ENCODE measurements at places on chromosomes 5 and 9.
A peak's percentile ranks its signal among the peaks of the same experiment; 100 is the strongest.

GRCh38 chr9:89433826-89434225 lies 64.1 kb downstream of the SEMA4D start:
- no peak for DNase-seq

DNA sequence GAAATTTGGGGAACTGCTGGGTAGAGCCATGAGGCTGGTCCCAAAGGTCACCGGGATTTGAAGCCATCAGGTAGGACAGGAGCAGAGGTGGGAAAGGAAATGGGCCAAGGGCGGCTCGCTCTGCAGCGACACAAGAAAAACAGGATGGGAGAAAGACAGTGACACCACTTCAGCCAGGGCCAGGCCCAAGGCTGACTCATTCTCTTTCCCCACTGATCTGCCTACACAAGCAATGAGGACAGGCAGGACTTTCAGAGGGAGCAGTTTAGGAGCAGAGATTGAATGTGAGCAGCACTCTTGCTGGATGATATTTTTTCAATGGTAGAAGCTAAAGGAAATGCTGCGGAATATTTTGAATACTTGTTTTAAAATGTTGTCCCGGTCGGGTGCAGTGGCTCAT lies 3.5 kb downstream of the RUFY1 start:
- no peak for DNase-seq

DNA sequence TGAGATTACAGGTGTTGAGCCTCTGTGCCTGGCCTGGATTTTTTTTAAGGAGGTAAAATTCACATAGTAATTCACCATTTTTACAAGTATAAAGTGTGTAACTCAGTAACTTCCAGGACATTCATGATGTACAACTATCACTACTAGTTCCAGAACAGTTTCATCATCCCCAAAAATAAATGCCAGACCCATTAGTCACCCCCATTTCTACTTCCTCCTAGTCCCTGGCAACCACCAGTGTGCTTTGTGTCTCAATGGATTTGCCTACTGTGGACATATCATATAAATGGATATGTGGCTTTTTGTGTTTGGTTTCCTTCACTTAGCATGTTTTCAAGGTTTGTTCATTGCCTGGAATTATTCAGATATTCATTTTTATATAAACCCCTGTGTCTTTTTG lies 72.5 kb upstream of the PANK3 start:
- DNase-seq: no peak

GRCh38 chr5:79561525-79561893 lies 47.6 kb upstream of the HOMER1 start:
- DNase-seq: no peak

DNA sequence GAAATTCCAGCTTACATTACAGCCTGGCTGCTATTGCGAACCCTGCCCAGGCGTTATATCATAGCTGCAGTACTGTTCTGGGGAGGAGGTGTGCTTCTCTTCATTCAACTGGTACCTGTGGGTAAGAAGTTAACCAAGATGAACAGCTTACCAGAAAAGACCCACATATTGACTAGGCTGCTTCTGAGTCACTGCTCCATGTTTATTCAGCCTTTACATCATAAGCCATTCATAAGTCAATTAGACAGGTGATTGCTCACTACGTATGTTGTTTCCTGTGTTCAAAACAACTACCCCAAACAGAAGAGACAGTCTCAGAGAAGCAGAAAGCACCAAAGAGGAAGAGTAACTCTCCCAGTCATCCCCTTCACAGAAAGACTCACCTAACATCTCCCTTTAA lies 34.7 kb upstream of the SLC22A5 start:
- DNase-seq: no peak

DNA sequence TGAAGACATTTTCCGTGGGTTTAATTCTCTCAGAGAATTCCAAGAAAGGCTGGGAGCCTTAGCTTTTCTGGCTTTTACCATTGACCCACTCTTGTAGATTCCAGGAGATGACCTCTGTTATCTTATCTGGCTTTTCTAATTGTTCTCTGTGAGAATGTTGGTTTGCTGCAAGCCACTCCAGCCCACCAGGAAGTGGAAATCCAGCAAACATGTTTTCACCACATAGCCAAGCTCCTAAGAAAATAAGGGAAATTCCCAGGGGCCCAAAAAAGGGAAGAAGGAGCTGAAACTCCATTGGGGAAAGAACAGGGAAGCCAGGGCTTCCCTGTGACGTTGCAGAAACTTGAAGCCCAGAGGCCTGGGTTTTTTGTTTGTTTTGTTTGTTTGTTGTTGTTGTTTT lies 19.7 kb downstream of the GPR107 start:
- DNase-seq: no peak

DNA sequence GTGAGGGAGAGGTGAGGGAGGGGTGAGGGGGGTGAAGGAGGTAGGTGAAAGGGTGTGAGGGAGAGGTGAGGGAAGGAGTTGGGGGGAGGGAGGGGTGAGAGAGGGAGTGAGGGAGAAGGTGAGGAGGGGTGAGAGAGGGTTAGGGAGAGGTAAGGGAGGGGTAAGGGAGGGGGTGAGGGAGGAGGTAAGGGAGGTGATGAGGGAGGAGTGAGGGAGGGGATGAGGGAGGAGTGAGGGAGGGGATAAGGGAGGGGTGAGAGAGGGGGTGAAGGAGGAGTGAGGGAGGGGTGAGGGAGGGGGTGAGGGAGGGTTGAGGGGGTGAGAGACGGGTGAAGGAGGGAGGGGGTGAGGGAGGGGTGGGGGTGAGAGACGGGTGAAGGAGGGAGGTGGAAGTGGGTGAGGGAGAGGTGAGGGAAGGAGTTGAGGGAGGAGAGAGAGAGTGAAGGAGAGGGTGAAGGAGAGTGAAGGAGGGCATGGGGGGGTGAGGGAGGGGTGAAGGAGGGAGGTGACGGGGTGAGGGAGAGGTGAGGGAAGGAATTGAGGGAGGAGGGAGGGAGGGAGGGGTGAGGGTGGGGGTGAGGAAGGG lies 18.5 kb downstream of the NINJ1 start:
- DNase-seq: no peak

- peak; percentile 10 for DNase-seq
These were observed 6.9 kb downstream of the LPCAT1 start for GRCh38 chr5:1516615-1517601.

- DNase-seq: no peak
These were observed 47.4 kb upstream of the SNCAIP start for GRCh38 chr5:122264610-122265009.

GRCh38 chr5:59506285-59506877 lies 387.1 kb downstream of the PDE4D start:
- no peak for DNase-seq

DNA sequence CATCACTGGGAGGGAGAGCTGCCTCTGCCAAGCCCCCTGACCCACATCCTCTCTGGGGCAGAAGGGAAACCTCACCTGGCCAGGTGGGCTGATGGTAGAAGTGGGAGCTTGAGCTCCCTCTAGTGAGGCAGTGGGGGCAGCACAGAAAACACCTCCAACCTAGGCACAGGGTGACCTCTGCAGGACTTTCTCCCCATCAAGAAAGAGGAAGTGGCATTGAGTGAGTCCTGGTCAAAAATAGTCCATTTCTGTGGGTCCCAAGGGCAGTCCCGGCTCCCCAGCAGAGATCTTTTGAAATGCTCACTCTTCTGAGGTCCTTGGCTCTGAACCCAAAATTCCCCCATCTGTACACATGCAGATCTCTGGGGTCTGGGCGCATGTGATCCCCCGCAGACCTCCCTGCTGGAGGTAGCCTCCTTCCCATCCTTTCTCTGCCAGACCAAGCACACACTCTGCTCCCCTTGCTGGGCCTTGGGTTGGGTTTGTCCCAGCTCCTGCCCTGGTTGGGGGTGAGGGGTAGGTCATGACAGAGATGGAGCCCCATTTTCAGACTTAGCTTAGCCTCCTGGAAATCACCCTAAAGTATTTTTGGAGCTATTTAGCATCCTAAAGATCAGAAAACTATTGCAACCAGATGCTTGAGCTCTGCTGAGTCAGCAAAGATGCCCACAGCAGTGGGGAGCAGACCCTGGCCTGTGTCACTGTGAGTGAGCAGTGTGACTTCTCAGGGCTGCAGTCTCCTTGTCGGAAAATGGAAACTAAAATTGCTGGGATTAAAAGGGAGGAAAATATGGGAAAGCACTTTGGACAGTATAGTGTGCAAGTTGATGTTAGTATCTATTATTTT lies 41.6 kb upstream of the LCP2 start:
- DNase-seq: no peak

DNA sequence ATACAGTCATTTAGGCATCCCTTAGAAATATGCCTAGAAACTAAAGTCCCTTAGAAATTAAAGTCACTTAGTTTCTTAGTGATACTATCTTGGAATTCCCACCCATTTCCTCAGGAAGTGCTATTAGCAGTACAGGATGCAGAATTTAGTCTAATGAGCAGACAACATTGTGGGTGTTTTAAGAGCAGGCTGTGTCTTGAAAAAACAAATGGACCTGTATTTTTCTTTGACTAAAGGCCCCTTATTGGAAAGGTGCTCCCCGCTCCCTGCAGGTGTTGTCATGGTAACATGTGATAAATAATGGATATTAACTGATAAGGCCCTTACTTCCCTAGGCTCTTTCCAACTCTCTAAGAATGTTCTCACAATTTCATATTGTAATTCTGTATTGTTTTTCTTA lies 38.8 kb upstream of the STARD4 start:
- no peak for DNase-seq

GRCh38 chr5:141585594-141585993 lies 33.2 kb downstream of the DIAPH1 start:
- DNase-seq: no peak

- DNase-seq: no peak
These were observed 52.8 kb upstream of the SLC44A1 start for GRCh38 chr9:105191508-105192121.

- no peak for DNase-seq
These were observed 101.8 kb downstream of the FGF18 start for GRCh38 chr5:171521219-171521633.

DNA sequence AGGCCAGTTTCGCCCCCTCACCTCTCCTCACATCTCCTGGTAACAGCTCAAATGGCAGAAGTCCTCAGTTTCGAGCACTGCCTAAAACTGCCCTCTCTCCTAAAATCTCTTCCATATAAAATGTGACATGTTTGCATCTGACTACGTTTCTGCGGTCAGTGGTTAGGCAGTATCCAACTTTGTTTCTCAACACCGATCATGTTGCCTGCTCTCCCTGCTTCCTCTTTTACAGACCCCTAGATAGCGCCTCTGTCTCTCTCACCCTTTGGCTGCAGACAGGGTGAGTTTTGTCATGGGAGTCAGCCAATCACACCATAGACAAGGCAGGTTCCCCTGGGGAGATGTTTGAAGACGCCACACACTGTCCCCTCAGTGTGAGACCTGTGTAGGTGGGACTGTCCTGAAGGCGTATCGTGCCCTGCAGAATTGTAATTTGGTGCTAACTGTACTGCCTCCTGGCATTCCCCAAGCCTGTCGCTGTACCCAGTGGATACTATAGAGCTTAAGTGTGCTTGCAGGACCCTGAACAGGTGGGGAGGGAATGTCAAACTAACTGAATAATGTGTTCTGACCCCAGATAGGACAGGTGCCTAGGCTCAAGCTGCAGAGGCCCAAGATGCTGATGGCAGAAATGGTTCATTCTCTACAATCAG lies 1.1 kb downstream of the HEXB start:
- no peak for DNase-seq

DNA sequence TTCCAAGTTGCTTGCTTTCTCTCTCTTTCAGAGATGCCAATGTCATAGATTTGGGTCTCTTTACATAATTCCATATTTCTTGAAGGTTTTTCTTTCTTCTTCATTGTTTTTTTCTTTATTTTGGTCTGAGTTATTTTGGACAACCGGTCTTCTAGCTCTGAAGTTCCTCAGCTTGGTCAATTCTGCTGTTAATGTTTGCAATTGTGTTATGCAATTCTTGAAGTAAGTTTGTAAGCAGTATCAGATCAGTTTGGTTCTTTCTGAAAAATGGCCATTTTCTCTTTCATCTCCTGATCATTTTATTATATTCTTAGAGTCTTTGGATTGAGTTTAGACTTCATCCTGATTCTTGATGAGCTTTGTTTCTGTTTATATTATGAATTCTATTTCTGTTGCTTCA lies 16.4 kb upstream of the PRDM9 start:
- no peak for DNase-seq

GRCh38 chr5:58466939-58467338 lies 7.1 kb upstream of the PLK2 start:
- DNase-seq: peak; percentile 12

Measured in WERI-Rb-1 (cell line).